ENCODE measurements at places on chromosomes 7 and 10.

DNA sequence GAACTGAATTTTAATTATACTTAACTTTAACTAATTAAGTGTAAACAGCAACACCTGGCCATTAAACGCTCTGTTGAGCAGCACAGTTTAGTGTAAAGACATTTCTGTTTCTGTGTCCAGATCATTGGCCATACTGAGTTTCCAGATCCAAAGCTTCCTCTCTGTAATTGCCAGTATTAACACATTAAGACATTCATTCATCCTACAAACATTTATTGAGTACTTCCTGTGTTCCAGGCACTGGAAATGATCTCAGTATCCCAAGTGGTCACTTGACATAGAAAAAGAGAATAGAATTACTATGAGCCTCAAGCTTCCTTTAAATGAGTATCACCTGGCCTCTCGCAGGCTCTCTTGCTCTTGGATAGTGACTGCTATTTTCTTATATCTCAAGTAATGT is 618.1 kb downstream of the SORCS3 start:
- DNase-seq: no peak

- no peak for DNase-seq
These were observed 13.7 kb upstream of the DNTT start for GRCh38 chr10:96290368-96291133.

DNA sequence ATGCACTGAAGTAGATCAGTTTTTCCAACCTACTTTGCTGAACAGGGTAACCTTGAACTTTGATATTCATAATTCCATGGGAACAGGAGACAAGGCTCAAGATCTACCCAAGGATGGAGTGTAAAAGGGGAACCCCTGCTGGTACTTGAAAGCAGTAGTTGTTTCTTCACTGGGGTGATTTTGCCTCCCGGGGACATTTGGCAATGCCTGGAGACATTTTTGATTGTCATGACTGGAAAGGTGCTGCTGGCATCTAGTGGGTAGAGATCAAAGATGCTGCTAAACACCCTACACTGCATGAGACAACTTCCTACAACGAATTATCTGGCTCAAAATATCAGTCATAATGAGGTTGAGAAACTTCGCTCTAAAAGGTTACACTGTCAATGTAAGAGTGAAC is 214.8 kb upstream of the CTBP2 start:
- DNase-seq: no peak

DNA sequence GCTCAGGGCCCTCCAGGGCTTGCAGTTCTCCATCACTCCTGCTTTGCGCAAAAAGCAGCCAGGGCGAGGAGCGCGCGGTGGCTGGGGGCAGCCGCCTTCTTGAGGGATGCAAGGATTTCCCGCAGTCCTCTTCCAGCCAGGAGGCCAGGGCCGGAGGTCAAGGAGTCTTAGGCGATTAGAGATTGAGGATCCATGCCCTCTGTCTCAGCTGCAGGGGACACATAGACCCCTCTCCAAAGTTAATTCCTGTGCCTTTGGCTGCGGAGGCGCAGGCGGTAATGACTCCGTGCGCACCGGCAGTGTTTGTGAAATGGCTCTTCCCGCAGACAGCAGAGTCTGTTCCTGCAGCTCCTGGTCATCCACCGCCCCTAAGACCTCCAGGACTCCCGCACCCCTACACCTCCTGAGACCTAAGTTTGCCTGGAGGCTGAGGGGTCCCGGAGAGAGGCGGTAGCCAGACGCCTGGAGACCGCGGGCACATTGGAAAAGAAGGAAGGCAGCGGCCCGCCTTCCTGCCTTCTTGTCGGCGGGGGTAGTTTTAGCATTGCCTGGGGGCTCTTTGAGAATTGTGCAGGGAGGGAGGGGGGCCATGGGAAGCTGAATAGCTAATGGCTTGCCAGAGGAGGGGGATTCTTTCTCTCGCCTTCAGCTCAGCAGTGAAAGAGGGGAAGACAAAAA is 3.3 kb upstream of the NEUROG3 start:
- no peak for DNase-seq

GRCh38 chr10:109732254-109732965 is 190.9 kb downstream of the XPNPEP1 start:
- no peak for DNase-seq

DNA sequence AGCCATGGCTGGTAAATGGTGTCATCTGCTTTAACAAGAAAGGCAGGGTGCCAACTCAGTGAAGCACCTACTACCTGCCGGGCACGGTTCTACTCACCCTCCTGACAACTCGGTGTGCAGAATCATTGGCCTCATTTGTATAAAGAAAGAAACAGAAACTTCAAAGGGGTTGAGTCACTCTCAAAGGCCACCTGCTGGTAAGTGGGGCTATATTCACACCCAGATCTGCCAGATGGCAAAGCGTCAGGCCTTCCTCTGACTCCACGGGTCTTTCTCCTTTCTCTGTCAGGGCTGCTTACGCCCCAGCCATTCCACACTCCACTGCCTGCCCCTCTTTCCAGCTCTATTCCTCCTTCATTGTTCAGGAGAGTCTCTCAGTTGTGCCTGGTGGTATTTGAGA is 309.2 kb downstream of the GFRA1 start:
- no peak for DNase-seq

DNA sequence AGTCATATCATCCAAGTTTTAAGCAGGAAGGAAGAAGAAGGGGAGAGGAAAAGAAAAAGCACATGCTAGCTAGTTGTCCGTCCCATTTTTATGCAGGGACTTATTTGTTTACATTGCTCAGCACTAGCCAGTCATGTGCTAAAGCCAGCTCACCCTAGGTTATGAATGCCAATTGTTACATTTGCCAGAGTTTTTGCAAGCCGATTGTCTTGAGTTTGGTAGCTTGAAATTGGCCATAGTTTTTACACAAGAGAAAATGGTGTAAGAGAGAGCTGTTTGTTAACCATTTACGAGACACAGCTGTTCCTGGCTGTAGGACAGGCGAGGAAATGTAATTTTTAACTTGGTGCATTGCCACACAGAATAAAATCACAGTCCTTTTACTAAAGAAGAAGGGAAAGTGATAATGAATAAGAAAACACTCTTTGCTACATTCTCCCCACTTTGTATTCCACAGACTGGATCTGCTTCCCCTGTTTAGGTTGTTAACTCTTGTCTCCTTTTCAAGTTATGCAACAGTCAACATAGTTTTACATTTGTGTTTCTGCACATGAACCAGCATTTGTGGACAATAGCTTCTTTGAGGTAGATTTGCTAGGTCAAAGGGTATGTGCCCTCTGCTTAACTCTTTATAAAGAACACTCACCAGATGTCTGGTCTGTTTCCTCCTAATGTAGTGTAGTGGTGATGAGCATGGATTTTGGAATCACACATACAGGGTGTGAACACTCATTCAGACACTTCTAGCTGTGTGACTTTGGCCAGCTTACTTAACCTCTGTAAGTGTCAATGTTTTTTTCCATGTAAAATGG is 357.2 kb downstream of the LRMDA start:
- DNase-seq: no peak

GRCh38 chr10:94496010-94496409 is 49.6 kb upstream of the HELLS start:
- DNase-seq: no peak

GRCh38 chr10:132626761-132627665 is 89.4 kb downstream of the INPP5A start:
- no peak for DNase-seq

- no peak for DNase-seq
These were observed 3.5 kb downstream of the MDFIC start for GRCh38 chr7:114925434-114925833.

GRCh38 chr10:119424258-119424975 is 118.1 kb downstream of the RGS10 start:
- no peak for DNase-seq

GRCh38 chr7:139655305-139655704 is 122.5 kb downstream of the HIPK2 start:
- DNase-seq: no peak
